ENCODE measurements at places on chromosomes 2 and 18. TPM values are rescaled to one million over a fixed set of nuclear protein-coding genes. Genes with fewer than 3 reads are reported as not detected.

- DNase-seq: no peak
Measured at GRCh38 chr2:182713601-182714000, 2.5 kb upstream of the DNAJC10 start.

- DNase-seq: no peak
Measured at GRCh38 chr2:99524056-99524455, 34.2 kb upstream of the REV1 start.

DNA sequence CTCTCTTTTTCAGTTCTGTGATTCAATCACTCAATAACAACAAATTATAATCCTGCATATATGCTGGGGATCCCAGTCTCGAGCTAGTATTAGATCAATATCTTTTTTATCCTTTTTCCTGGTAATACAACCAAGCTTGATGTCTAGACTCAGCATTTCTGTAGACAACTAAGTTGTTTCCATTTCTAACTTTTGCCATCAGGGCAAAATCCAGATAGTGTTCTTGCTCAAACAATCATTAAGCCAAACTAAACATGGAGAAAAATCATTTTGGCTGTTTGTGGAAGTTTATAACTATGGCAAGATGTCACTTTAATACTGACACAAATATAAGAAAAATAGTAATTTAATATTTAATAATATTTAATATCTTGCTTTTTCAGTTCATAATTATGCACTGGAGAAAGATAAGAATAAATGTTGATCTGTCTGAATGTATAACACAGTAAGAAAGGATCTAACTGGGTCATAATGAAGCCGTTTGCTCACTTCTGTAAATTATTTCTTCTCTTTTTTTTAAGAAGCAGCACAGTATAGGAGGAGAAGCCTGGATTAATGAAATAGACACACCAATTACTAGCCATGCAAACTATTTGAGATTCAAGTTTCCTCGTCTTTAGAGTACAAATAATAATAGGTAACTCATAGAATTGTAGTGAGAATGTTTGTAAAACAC, 979.1 kb downstream of the LRP1B start:
- DNase-seq: no peak

DNA sequence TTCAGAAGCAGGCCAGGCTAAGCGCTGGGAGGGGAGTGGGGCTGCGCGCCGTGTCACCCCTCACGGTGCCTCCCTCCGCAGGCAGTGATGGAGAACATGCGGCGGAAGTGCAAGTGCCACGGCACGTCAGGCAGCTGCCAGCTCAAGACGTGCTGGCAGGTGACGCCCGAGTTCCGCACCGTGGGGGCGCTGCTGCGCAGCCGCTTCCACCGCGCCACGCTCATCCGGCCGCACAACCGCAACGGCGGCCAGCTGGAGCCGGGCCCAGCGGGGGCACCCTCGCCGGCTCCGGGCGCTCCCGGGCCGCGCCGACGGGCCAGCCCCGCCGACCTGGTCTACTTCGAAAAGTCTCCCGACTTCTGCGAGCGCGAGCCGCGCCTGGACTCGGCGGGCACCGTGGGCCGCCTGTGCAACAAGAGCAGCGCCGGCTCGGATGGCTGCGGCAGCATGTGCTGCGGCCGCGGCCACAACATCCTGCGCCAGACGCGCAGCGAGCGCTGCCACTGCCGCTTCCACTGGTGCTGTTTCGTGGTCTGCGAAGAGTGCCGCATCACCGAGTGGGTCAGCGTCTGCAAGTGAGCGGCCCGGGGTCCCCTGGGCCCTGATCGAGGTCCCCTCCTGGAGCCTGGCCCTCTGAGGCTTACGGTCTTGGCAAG, 12.2 kb downstream of the WNT10A start:
- no peak for DNase-seq

- no peak for DNase-seq
Measured at GRCh38 chr18:80104364-80104779, 4.7 kb upstream of the ADNP2 start.

DNA sequence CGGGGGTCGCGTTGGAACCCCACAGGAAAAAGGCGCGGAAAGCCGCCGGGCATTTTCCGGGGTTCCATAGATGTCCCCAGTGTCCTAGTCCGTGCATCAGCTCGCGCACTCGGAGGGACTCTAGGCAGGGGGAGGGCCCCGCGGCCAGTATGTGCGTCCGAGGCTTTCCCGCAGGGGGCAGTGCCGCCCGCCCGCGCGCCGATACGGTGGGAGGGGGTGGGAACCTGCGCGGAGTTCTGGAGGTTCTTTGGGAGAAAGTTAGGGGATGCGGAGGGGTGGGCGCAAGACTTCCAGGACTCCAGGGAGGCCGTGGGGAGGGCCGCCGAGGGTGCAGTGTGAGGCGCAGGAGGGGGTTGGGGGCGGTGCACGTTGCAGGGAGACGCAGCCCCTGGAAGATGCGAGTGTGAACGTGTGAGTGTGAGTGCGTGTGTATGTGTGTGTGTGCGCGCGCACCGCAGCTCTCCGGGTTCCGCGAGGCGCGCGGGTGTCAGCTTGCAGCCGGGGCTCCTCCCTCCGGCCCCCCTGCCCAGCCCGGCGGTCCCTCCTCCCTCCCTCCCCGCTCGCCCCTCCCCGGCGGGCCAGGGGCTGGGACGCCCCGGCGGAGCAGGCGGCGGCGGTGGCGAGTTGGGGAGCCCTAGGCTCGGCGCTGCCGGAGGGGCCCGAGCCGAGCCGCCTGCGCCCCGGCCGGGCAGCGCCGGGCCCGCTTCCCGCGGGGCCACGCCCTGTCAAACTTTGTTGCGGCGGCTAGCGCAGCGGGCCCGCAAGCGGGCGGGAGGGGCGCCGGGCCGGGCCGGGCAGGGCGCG, at the start of gene TCF7L1:
Gene TCF7L1 (plus strand): TSS at position 559 of the 804 bp plus-strand sequence. CDS start 293 bp downstream, outside the sequence.
- peak; percentile 53 for DNase-seq

DNA sequence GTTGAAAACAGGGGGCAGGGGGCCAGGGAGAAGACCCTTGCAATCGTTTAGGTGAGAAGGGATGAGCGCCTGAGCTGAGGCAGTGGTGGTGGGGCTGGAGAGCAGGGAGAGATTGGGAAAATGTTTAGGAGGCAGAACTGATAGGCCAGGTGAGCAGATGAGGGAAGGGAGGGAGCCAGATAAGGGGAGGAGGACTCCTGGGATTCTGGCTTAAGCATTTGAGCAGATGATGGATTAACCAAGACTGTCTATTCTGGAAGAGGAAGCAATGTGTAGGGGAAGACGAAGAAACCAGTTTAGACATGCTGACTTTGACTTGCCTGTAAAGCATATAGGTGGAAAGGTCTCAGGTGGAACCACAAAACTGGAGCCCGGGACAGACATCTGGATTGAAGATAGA, 49.9 kb upstream of the ASPRV1 start:
- DNase-seq: no peak

GRCh38 chr2:47512581-47513083, 109.7 kb downstream of the MSH2 start:
- no peak for DNase-seq

DNA sequence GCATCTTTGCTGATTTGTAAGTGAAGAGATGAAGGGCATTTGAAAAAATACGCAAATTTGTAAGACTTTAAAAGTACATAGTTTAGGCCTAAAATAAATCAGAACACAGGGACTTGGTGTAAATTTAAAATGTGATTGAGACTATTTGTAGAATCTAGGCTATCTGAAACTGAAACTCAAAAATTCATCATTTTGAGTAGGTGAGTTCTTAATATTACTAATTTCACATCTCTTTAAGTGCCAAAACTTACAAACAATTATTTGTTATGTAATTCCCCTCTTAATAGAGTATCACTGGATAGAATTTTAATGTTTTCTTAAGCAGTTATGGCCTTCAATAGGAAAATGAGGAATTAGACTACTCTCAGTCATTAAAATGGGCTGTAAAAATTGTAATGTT, 14.0 kb upstream of the HRH4 start:
- DNase-seq: no peak

GRCh38 chr2:206324869-206325268, 50.4 kb downstream of the ZDBF2 start:
- DNase-seq: no peak

GRCh38 chr18:44556296-44556695, 124.4 kb upstream of the SETBP1 start:
- DNase-seq: no peak

- no peak for DNase-seq
Measured at GRCh38 chr2:149651229-149651628, 63.7 kb upstream of the MMADHC start.

- DNase-seq: no peak
Measured at GRCh38 chr2:109331081-109331480, 202.1 kb downstream of the SH3RF3 start.

GRCh38 chr2:57862153-57862552, 184.5 kb upstream of the VRK2 start:
- DNase-seq: no peak

DNA sequence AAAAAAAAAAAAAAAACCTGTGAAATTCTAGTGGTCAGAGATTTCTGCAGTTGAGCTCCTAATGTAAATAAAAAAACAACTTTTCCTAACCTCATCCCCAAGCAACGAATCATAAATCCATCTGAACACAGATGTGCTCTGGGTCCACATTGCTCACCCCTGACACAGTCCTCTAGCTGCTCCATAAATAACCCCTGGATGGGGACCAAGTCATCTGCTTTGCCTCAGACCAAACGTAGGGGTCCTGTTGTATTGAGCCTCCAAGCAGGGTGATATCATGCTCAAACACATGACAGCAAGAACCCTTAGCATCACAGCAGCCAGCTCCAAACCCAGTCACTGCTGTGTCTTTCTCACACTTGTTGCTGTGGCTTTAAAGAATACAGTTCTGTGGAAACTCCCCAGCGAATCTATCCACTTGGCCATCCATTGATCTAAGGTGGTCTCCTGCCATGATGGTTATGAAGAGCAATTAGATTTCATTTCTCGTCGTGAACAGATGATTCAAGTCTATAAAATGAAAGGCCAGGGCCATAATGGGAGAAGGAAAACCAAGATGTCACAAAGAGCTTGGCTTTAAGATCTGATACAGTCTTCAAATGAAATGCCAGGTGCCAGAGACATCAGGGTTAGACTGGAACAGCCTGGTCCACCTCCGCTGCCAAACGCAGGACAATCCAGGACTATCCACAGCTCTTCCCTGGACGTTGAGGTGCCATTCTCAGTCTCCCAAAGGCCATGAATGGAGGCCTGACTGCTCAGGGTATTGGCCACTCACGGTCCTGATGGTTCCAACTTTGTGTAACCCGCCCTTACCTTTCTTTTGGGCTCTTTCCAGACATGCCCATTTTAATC, 39.0 kb downstream of the TBC1D8 start:
- no peak for DNase-seq

GRCh38 chr2:196170606-196171247, 651 bp downstream of the STK17B start:
- no peak for DNase-seq

DNA sequence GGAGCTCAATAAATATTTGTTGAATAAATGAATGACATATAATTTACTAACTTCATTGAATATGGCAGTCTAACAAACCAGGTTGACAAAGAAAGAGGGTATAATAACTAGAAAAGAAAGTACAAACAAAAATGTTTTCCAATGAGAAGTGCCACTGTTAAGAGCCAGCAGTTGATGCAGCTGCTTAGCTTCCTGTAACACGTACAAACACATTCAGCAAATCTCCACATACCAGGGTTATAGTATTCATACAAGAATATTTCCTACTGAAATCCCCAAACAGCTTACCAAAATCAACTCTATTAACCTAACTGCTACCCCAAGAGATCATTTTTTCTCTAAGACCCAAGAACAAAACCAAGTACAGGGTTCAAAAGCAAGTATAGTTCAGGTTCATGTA, 77.7 kb downstream of the THADA start:
- no peak for DNase-seq

GRCh38 chr2:159903443-159904126, 105.6 kb upstream of the CD302 start:
- DNase-seq: no peak

DNA sequence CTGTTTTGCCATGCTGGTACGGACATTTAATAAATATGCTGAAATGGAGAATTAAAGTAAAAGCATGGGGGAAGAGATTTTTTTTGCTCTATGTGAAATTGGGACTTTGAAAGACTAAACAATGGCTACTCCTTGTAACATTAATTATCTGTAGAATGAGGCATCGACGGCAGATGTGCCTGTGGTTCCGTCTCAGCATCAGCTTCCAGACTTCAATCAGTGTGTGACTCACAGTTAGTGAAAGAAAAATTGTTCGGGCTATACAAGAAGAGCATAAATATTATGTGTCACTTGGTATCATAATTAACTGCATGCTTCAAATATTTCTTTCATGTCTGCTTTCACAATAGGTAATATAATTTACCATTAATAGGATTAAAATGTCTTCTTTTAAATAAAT, 117.0 kb upstream of the SMIM21 start:
- DNase-seq: no peak

GRCh38 chr2:3223080-3223923, 154.3 kb downstream of the EIPR1 start:
- no peak for DNase-seq

DNA sequence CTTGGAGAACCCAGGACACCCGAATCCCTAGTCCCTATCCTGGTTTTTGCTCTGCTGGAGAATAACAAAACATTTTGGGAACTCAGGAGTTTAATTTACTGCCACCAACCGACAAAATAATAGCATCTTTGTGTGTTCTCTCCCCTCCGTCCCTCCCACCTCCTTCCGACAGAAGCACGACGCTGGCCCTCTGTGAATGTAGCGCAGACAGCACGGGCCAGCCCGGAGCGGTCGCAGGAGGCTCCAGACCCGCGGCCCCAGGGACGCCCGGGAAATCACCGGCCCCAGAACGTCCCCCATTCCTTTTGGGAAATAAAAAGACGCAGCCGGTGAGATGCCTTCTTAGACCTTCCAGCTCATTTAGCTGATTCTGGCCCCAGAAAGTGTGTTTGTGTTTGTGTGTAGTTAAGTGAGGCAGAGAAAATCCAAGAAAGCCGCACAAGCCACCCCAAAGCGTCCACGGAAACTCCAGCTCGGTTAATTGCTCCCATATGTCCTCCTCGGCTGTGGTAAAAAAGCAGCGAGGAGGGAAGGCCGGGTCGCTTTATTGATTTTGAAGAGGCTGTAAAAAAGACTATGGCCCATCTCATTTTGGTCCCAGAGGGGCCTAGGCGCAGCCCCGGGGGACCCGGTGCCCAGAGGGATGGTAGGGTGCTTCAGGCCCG, 577 bp upstream of the TANC1 start:
- no peak for DNase-seq

GRCh38 chr2:121297217-121297830, 12.3 kb upstream of the TFCP2L1 start:
- no peak for DNase-seq

DNA sequence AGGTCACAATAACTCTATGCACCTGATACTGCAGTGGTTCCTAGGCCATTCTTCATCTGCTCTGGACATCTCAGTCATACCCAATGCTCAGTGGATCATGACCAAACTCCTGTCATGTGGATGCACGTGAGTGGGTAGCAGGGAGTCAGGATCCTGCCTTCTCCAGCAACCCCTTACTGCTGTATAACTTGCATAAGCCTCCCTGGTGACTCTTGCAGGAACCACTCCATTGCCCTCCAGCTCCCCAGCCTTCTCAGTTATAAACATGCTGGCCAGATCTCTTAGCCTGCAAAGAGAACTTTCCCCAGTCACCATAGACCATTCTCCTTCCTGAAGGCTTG, 98.6 kb upstream of the ZNF397 start:
- no peak for DNase-seq

- no peak for DNase-seq
Measured at GRCh38 chr2:158782136-158782535, 13.0 kb upstream of the DAPL1 start.

- no peak for DNase-seq
Measured at GRCh38 chr2:65108780-65109179, 21.1 kb downstream of the RAB1A start.

HOXD13 gene
- total RNA-seq: not detected

TGIF1 gene
- total RNA-seq: 78.3 TPM

EMILIN1 gene
- 37.4 TPM for total RNA-seq

TCF23 gene
- 0.12 TPM for total RNA-seq

C1QL2 gene
- total RNA-seq: not detected

LGALSL gene
- 8.0 TPM for total RNA-seq

KIF1A gene
- not detected for total RNA-seq

Measured in omental fat pad (tissue), 4 donors.